Astrocyte of the cerebellum (primary cell): ENCODE measurements at places on chromosomes 16 and 17.

- no peak for DNase-seq
Measured at GRCh38 chr16:66604376-66605176, at the start of gene CMTM3. CMTM3 (plus strand) TSS chr16:66604704; CDS start chr16:66604806, 102 bp downstream.

DNA sequence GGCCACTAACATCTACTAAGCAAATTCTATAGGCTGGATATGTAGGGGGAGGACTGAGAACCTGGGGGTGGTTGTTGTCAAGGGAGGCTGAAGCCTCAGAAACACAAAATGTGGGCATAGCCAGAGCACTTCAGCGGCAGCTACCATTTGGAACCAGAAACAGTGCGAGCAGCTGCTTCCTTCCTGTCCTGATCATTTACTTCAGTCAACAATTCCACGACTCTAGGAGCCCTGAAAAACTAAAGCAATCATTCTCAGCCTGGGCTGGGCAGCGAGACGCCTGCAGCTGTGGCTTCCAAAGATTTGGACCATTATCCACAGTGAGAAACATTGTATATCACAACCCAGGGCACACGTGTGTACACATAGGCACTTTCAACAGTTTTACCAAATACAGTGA lies 93.9 kb upstream of the WSCD1 start:
- DNase-seq, result no peak

- DNase-seq, result no peak
Measured at GRCh38 chr17:50514388-50514787, 6.1 kb downstream of the MYCBPAP start.

DNA sequence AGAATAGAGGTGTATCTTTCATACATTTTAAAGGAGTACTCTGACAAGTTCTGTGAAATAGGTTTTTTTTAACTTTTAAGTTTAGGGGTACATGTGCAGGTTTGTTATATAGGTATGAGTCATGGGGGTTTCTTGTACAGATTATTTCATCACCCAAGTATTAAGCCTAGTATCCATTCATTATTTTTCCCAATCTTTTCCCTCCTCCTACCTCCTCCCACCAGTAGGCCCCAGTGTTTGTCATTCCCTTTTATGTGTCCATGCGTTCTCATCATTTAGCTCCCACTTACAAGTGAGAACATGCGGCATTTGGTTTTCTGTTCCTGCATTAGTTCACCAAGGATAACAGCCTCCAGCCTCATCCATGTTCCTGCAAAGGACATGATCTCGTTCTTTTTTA lies 175.5 kb downstream of the CYB561 start:
- DNase-seq, result no peak

- no peak for DNase-seq
Measured at GRCh38 chr17:82333279-82334171, at the start of gene SECTM1. SECTM1 (minus strand) TSS chr17:82333766; CDS start chr17:82327240, 6,526 bp downstream.

GRCh38 chr17:77286641-77287431 lies 146.1 kb downstream of the SEC14L1 start:
- DNase-seq, result no peak

DNA sequence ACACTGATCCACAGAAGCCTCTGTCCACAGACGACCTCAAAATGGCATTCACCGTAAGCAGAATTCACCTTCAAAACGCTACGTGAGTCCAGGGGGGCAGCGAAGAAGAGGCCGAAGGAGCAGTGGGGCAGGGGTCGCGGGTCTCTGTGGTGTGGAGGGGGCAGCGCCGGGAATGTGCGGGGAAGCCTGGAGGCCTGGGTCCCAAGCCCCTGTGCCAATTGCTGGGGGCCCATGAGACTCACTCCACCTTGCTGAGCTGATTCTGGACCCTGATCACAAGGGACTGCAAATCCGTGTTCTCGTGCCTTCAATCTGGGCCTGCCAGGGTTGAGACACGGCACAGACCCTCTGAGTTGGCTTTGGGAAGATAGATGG lies 43.3 kb upstream of the SMPD3 start:
- DNase-seq, result no peak

GRCh38 chr17:45581860-45582259 lies 91.3 kb upstream of the PLEKHM1 start:
- DNase-seq, result no peak

DNA sequence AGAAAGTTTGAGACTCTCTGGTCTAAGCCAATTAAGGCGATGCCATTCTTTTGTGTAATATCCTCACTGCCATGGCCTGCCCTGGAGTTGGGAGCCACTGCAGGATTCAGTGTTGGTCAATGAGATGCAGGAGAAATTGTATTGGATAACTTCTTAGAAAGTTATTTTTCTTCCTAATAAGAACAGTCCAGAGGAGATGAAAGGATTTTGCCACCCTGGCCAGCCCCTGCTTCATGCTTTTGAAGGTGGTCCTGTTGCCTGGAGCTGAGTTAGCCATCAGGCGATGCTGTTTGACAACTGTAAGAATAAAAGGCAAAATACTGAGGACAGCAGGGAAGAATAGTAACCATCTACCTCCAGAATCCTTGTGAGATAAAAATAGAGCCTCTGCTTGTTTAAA lies 35.4 kb upstream of the CNTNAP4 start:
- DNase-seq, result no peak

DNA sequence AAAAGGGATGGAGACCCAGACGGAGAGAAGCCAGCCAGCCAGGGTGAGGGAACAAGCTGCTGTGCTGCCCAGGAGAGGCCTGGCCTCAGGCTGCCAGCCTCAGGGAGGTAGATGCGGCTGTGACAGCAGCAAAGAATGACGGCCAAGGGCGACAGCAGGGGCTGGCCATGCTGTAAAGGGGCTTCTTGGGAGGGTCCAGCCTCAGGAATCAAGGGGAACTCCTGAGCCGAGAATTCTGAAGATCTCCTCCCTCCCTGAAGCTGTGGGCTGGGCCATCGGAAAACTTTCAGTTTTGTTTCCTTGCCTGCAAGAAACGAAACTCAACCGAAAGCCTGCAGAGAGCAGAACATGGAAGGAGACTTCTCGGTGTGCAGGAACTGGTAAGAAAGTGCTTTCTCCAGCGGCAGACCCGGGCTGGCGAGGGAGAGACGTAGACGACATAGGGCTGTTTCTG lies at the start of gene XAF1:
Gene XAF1, plus strand, starts transcription at position 316 of the 454 bp plus-strand sequence. Its CDS starts 33 bp downstream, at position 349.
- DNase-seq, result no peak

DNA sequence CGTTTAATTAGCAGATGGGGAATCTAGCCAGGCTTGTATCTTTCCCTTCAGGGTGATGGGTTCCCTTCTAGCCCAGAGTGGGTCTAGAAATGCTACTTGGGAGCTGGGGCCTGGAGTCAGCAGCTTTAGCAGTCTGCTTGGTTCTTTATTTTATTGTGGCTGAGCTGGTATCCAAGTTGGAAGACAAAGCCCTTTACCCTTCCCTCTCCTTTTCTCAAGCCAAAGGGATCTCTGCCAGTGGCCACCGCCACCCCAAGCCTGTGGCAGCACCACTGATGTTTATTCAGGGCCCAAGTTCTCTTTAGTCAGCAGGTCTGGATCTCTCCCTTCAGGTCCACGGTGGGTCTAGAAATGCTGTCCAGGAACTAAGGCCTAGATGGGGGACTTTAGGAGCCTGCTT lies 215.2 kb downstream of the SPECC1 start:
- no peak for DNase-seq

- DNase-seq, result no peak
Measured at GRCh38 chr17:44759086-44759915, 513 bp downstream of the ADAM11 start.

- peak; percentile 34 for DNase-seq
Measured at GRCh38 chr17:1907909-1908698, 78.3 kb downstream of the RPA1 start.

DNA sequence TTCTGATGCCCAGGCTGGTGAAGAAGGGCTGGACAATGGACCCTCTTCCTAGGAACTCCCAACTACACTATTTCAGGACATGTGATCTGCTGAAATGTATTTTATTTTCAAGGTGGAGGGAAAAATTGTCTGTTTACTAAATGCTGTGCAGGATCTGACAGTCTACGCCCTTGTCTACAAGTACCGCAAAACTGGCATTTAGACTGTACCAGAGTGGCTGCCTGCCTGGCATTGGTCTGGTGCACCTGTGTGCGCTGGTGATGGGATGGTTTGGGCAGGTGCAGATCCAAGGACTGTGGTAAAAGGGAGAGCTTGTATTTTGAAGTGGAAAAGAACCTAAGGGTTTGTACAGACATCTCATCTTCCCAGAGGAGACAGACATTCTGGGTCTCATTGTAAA lies 79.7 kb downstream of the AIPL1 start:
- DNase-seq, result no peak

GRCh38 chr17:57462007-57462579 lies 205.8 kb downstream of the MSI2 start:
- DNase-seq, result no peak

- no peak for DNase-seq
Measured at GRCh38 chr17:42289611-42290181, 1.4 kb downstream of the STAT5A start.

GRCh38 chr16:81831722-81832126 lies 52.6 kb downstream of the PLCG2 start:
- DNase-seq, result no peak

DNA sequence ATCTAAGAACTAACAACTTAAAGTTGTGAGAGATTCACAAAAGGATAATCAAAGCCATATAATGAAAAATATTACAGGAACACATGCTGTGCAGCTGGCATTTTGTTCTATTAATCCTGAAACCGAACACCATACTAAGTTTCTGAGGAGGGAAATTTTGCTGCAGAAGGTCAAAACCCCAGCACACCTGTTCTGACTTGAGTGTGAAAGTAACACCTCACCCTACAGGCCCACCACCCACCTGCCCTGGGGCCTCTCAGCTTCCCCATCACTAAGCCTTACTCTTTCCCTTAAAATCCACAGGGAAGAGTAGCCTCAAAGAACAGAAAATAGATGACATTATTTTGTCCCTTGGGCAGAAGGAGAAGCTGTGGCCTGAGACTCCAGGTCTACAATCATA lies 44.8 kb downstream of the STAT5A start:
- no peak for DNase-seq

- no peak for DNase-seq
Measured at GRCh38 chr16:59514651-59515050, 780.5 kb upstream of the GOT2 start.
